Femur (tissue), 1 donor: ENCODE measurements at places on chromosomes 11 and 22.
A peak's percentile ranks its signal among the peaks of the same experiment; 100 is the strongest.

- DNase-seq: peak; percentile 83
Observed at GRCh38 chr11:46916286-46917108, 1.9 kb downstream of the LRP4 start.

- peak; percentile 46 for DNase-seq
Observed at GRCh38 chr11:125300791-125301218, 136.3 kb downstream of the PKNOX2 start.

GRCh38 chr11:115390441-115390840 is 113.8 kb downstream of the CADM1 start:
- DNase-seq: no peak

GRCh38 chr22:40665312-40665711 is 14.0 kb upstream of the MCHR1 start:
- peak; percentile 85 for DNase-seq

DNA sequence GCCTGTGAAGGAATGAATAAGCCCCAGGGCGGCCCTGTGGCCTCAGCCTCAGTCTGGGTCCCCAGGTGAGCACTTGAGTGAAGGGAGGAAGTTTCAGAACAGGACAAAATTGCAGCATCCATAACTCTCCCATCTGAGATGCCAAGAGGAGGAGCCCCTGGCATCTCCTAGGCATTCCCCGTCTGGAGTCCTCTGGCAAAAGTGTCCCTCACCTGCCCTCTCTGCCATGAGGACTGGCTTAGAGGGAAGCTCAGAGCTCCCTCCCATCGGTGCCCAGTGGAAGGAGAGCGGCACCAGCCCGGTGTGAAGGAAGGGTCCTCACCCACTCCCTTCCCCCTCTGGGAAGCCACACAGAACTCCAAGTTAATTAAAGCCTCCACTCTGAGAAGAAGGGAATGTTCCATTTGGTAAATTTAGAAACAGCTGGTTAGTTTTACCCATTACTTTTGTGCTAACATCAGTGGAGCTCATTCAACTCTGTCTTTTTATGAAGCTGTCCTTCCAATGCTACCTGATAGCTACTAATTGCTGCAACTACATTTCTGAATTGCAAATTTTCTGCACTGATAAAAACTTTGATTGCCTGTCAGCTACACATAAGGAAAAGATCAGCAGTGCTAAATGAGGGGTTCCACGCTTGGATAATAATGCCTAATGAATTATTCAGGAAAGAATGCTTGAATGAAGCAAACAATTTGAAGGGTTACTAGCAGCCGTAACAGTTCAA is 123.3 kb upstream of the RCN1 start:
- no peak for DNase-seq

DNA sequence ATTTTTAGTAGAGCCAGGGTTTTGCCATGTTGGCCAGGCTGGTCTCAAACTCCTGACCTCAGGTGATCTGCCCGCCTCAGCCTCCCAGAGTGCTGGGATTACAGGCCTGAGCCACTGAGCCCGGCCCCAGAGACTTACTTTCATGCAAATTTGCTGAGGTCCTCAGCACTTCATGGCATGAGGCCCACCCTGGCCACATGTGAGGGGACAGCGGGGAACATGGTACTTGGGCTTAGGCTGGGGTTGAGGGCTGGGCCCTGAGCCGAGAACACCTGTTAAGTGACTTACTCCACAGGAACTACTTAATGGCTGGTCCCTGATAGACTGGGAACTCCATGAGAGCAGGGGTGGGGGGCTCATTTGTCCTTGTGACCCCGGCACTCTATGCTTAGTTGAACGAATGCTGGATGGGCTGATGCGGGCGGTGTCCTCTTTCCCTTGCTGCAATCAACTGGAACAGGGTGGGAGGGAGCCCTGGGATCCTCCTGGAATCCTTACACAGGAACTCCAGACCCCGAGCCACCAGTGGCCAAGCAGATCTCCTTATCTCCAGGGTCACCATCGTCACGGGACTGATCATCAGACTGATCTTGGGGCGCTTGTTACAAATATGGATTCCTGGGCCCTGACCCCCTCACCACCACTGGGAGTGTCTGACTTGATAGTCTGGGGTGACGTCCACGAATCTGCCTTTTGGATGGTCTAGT is 1.0 kb downstream of the VSIG10L2 start:
- DNase-seq: no peak

DNA sequence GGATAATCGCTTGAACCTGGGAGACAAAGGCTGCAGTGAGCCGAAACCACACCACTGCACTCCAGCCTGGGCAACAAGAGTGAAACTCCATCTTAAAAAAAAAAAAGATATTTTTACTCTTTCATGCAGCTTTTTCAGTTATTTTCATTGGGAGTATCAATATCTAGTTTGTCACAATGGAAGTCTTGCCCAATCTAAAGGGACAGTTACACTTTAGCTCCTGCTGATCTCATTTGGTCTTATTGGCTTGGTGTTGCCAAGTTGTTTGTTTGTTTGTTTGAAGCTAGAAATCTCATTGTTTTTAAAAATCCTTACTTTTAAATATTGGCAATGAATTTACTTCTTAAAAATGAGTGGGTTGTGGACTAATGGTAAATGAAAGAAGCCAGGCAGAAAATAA is 24.7 kb downstream of the CEP295 start:
- DNase-seq: no peak

- DNase-seq: no peak
Observed at GRCh38 chr11:133708547-133709051, 136.7 kb downstream of the SPATA19 start.

DNA sequence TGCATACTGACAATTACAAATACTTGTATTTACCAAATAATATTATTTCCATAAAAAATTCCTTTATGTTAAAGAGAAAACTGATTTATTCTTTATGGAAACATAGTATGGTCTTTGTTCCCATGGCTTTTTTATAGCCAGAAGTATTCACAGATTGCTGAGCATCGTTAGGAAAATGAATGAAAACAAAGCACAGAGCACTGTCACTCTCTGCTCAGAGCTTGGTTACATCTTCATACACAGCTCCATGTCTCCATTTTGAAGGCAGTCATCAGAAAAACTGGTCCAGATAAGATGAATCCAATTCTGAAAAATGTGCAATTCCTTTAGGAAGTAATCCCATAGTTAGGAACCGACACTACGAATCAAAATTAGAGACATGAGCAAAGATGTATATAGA is 9.0 kb upstream of the SLC6A5 start:
- no peak for DNase-seq

DNA sequence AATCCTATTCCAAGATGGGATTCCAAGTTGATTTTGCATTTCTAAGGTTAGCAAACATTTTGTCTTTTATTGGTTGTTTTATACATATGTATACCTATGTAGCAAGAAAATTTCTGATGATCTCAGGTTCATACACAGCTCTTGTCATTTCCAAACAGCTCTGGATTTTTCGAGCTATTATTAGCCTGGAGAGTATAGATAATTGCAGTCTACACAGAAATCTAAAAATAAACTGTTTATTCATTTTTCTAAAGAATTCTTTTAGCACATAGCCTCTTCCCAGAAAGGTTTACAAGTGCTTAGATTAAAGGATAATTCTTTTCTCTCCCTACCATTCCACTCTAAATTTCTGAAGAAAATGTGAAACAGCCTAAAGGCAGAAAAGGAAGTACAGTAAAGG is 705.0 kb downstream of the NTM start:
- DNase-seq: no peak

GRCh38 chr11:44819346-44819745 is 92.6 kb downstream of the TSPAN18 start:
- DNase-seq: no peak

- DNase-seq: peak; percentile 26
Observed at GRCh38 chr22:30078320-30079311, 1.6 kb upstream of the HORMAD2 start.

DNA sequence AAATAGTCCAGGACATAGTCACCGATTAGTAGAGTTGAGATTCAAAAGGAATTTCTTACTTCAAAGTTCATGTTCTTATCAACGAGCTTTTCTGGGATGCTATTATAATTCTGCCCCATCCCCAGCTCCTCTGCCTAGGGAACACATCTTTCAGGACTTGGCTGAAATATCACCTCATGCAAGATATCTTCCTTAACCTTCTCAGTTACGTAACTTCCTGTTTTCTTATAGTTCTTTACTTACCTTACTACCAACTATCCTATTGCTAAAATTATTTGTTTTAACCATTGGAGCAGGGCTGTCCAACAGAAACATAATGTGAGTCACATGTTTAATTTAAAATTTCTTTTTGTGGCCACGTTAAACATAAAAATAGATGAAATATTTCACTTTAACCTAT is 2.3 kb downstream of the NARS2 start:
- DNase-seq: no peak

DNA sequence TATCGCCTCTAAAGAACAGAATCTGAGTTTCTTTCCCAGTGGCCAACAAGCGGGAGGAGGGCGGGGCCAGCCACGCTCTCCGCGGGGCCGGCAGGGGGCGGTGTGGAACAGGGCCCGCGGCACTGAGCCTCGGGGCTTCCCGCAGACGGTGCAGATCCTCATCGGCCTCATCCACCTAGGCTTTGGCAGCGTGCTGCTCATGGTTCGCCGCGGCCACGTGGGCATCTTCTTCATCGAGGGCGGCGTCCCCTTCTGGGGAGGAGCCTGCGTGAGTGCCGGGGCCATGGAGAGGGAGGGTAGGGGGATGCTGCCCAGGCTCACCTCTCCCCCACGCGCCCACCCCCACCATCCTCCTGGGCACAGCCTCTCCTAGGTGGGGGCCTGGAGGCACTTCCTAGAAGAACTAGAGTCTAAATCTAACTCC is 10.7 kb downstream of the MS4A15 start:
- no peak for DNase-seq

DNA sequence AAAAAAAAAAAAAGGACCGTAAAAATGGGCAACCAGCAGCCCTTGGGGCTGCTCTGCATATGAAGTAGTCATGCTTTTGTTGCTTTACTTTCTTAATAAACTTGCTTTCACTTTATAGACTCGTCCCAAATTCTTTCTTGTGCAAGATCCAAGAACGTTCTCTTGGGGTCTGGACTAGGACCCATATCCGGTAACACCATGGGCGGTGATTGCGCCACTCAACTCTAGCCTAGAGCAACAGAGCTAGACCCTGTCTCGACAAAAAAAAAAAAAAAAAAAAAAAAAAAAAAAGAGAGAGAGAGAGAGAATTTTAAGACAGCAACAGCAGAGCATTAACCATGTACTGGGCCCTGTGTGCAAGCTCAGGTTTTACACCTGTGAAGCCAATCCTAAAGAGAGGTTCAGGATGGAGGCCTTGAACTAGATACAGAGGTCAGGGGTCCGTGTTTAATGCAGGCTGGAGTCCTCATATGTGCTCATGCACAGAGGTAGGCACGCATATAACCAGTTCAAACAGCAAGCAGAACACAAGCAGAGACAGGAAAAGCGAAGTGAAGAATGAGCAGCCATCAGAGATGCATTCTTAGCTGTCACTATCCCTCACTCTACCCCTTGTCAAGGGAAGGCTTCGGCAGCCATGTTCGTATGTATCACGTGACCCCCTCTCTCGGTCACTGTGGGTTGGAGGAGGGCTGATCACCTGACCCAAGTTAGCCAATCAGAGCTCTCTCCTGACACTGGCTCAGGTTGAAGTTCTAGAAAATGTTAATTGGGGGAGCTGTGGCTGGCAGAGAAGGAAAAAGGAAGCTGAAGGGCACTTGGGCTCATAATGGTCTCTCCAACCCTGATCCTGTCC is 16.7 kb upstream of the SYT12 start:
- DNase-seq: no peak
